ENCODE measurements at places on chromosomes 2 and 18. TPM values are rescaled to one million over a fixed set of nuclear protein-coding genes. Genes with fewer than 3 reads are reported as not detected.

The PPIG gene
- total RNA-seq = 22.7 TPM

The ERMN gene
- 0.73 TPM for total RNA-seq

The CCDC74A gene
- 12.0 TPM for total RNA-seq

The OXER1 gene
- total RNA-seq = 0.32 TPM

The LCT gene
- not detected for total RNA-seq

The ASB18 gene
- not detected for total RNA-seq

The KIF5C gene
- total RNA-seq = 0.16 TPM

The CIDEA gene
- not detected for total RNA-seq

The LRPPRC gene
- total RNA-seq = 50.1 TPM

The CHRNA1 gene
- total RNA-seq = not detected

The CFC1 gene
- not detected for total RNA-seq

The ATP8B1 gene
- 52.8 TPM for total RNA-seq

The CYBRD1 gene
- total RNA-seq = 465 TPM

The ZSWIM2 gene
- total RNA-seq = 0.81 TPM

The GPN1 gene
- total RNA-seq = 26.1 TPM

The MATN3 gene
- total RNA-seq = 2.3 TPM

The FSIP2 gene
- 0.65 TPM for total RNA-seq

The SLC14A1 gene
- 3.9 TPM for total RNA-seq

The GREB1 gene
- total RNA-seq = 0.65 TPM

The RGPD3 gene
- 0.49 TPM for total RNA-seq

The PAX3 gene
- total RNA-seq = 5.8 TPM

The OTX1 gene
- 0.49 TPM for total RNA-seq
